ENCODE measurements at places on chromosomes 3 and 15. TPM values are rescaled to one million over a fixed set of nuclear protein-coding genes. Genes with fewer than 3 reads are reported as not detected.

Gene OR5K2
- not detected for total RNA-seq

Gene KY
- total RNA-seq: 0.13 TPM

Gene GNAT1
- not detected for total RNA-seq

DNA sequence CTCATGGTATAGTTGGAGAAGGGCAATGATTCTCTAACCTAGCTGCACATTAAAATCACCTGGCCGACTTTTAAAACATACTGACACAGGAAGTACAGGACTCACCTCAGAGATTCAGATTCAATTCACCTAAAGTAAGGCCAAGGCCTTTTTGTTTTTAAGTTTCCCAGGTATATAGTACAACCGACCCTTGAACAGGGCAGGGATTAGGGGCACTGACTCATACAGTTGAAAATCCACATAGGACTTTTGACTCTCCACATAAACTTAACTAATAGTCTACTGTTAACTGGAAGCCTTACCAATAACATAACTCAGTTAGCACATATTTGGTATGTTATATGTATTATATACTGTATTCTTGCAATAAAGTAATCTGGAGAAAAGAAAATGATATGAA, 129.5 kb upstream of the ABI3BP start:
- no peak for DNase-seq

GRCh38 chr3:194346621-194347020, 4.5 kb downstream of the CPN2 start:
- no peak for DNase-seq

DNA sequence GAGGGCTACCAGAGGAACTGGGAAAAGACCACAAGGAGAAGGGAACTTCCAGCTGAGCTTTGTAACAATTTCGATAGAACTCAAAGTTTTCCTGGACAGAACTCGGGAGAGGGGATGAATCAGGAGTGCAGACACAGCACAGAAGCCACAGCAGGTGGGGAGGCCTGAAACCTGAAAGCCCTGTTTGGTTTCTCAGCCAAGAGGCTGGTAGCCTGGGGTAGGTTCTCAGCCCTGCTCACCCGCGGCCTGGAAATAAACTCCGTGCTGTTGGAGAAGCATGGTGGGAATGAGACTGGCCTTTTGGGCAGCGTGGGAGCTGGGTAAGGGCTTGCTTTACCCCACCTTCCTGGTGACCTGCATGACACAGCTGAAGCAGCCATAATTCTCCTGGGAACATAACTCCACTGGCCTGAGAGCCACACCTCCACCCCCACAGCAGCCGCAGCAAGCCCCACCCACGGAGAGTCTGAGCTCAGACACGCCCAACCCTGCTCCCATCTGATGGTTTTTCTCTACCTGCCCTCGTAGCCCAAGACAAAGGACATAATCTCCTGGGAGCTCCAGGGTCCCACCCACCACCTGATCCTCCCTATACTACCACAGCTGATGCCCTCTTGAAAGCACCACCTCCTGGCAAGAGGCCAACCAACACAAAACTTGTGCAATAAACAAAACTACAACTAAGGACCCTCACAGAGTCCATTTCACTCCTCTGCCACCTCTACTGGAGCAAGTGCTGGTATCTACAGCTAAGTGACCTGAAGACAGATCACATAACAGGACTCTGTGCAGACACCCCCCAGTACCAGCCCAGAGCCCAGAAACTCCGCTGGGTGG, 52.5 kb upstream of the CHRM5 start:
- no peak for DNase-seq

DNA sequence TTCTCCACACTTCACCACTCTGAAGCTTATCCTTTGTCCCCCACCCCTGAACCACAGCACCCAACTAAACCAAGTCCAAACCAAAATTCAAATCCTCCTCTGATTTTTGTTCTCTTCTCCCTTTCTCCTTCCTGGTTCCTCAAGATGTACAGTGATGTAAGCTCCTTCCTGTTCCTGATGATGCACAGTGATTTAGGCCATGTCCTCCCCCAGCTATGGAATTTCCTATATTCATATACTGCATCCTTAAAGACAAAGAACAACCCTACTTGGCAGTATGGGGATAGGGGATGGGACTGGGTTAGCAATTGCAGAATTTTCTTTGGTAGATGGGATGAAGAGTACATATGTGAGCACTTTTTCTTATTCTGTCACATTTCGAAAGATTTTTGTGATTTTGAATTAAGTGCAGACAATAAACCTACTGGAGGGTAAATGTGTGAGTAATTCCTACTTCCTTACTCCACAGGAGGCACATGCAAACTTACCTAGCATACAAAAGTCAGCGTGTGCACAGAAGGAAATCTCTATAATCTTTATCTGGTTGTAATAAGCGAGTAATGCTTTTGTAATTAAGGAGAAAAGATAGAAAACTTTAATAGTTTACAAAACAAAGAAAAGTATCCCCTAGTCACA, 125.0 kb downstream of the ANO10 start:
- no peak for DNase-seq

- no peak for DNase-seq
These were observed 557.8 kb upstream of the CFAP20DC start for GRCh38 chr3:59607656-59608055.

Data from omental fat pad (tissue), 4 donors.